ENCODE measurements at places on chromosomes 5 and 9.

- peak; percentile 39 for DNase-seq
These were observed 987 bp downstream of the FBXW5 start for GRCh38 chr9:136943291-136944211.

- no peak for DNase-seq
These were observed 63.0 kb downstream of the LMX1B start for GRCh38 chr9:126676685-126677143.

DNA sequence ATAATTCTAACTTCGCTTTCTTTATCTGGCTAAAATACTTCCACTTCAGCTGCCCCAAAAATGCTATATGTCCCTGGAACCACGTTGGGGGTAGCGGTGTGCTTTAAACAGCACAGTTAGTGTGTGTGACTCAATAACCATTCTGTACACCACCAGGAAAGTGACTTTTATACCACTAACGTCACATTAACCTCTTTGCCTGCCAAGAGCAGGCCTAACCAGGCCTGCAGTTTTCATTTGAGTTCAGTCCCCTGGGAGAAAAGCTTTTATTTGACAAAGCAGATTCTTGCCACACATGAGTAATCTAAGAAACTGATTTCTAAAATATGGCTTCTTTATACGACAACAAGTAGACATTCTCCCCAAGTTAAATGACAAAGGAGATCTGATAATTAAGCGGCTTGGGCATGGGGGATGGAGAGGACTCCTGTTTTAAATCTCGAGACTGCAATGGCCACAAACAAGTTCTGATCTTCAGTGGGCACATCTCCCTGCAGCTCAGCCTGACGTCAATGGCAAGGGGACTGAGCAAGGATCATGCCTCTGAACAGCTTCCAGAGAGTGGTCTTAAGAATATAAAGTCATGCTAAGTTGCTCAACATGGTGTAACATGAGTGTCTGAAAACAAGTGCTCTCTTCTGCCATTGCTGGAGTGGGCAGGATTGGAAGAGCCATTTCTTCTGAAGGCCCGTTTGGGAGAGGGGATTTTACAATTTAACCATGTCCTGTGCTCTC lies 91.8 kb downstream of the GLIS3 start:
- DNase-seq: no peak

GRCh38 chr9:35951736-35952135 lies 6.2 kb downstream of the OR2S2 start:
- peak; percentile 76 for DNase-seq

DNA sequence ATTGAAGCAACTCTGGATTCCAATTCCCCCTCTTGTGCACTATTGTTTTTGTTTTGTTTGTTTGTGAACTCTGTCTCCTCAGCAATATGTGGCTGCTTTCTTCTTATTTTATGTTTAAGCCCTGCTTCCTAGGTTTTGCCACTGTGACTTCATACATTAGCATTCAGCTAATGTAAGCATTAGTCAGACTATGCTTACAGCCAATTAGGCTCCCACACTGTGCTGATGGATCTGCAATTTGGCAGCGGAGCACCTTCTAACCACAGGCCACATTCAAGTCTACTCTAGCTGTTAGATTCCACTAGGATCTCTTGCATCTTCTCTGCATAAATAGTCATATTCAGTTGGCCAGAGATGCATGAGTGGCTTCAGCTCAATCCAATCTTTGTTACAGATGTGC lies 9.6 kb upstream of the BICD2 start:
- DNase-seq: peak; percentile 85

- no peak for DNase-seq
These were observed 837.0 kb downstream of the DNAH5 start for GRCh38 chr5:13107537-13107936.

DNA sequence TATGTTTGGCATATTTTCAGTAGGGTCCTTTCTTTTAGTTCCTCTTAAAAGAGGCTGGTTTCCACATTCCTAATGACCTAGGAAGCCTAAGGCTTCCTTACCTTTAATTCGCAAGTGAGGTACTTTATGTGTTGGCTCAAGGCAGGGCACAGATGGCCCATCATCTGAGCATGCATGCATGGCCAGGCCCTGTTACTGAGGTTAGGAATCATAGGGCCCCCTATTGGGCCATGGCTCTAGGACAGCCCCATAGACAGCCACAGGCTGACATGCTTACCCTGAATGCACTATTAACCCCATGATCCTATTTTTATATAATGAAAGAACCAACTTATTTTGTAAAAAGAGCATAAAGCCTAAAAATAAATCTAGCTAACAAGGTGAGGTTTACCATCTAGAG lies 271.4 kb downstream of the ELAVL2 start:
- no peak for DNase-seq

DNA sequence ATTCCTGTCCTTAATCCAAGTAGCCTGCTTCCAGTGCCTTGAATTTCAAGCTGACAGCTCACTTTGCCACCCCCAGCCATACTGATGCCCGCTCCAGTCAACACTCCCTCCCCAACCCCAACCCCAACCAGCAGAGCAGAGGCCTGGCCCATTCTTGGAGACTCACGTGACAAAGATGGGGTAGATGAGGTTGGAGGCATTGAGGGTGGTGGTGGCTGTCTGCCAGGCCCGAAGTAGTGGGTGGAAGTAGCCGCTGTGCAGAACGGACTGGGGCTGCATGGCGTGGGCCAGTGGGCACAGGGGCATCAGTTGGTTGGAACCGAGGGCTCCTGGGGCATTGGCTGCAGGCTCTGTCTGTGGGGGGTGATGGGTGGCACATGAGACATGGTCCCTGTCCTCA lies 7.8 kb downstream of the ALAD start:
- DNase-seq: no peak

All from EL (cell line).